ENCODE measurements at places on chromosomes 6 and 20.
A peak's percentile ranks its signal among the peaks of the same experiment; 100 is the strongest.

DNA sequence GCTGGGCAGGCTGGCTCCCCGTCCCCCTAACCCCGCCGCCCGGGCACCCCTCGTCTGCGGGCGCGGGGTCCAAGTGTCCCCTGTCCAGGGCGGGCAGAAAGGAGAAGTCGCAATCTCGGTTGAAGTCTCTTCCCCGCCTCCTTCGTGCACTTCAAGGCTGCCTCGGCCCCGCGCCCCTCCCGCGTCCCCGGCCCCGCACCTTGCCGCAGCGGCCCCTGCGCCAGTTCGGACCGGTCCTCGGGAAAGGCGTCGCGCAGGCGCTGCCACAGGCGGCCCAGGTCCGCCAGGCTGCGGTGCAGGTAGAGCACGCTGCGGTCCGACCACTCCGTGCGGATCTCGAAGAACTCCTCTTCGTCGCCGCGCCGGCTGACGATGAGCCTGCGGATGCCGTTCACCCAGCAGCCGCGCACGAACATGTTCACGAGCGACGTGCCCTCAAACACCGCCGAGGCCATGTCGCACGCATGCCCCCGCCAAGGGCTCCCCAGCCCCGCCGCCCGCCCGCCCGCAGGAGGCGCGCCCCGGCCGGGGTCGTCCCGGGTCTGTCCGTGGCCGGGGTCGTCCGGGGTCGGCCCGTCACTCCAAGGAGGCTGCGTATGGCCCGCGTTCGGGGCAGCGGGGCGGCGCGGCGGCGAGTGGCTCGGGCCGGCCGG is at the start of gene PXDC1:
PXDC1 (minus strand) TSS at position 637 of the 653 bp plus-strand sequence; CDS start at position 455, 182 bp downstream.
- no peak for DNase-seq

GRCh38 chr6:138577151-138577915 is 78.0 kb upstream of the NHSL1 start:
- DNase-seq = no peak

DNA sequence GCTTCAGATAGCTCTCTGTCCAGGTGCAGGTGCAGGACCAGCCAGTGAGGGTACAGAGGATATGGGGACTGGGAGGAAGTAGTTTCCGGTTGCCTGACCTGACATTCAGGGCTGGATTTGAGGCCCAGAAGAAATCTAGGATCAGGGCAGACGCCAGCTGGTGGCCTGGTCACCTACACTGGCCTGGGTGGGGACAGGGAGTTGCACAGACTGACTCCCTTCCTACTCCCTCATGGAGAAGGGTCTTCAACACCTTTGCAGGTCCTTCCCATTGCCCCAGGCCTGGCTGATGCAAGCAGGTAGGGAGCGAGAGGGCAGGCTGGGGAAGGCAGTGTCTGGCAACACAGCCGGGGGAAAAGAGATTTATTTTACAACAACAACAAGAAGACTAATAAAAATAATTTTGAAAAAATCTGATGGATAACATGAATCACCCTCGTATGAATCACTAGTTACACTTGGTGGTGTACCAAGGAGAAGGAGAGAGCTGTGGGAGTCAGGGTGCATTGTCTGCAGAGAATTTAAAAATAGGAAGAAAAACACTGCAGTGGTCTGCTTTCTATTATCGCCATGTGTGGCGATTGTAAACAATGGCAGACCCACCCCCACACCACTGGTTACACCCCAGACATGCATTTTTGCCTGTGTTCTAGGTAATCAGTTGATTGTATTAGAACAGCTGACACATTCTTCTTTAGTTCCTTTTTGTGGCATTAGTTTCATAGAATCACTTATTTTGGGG is 62.3 kb upstream of the SNX9 start:
- peak; percentile 95 for DNase-seq

- peak; percentile 67 for DNase-seq
Observed at GRCh38 chr6:56359201-56359899, 112.0 kb upstream of the COL21A1 start.

DNA sequence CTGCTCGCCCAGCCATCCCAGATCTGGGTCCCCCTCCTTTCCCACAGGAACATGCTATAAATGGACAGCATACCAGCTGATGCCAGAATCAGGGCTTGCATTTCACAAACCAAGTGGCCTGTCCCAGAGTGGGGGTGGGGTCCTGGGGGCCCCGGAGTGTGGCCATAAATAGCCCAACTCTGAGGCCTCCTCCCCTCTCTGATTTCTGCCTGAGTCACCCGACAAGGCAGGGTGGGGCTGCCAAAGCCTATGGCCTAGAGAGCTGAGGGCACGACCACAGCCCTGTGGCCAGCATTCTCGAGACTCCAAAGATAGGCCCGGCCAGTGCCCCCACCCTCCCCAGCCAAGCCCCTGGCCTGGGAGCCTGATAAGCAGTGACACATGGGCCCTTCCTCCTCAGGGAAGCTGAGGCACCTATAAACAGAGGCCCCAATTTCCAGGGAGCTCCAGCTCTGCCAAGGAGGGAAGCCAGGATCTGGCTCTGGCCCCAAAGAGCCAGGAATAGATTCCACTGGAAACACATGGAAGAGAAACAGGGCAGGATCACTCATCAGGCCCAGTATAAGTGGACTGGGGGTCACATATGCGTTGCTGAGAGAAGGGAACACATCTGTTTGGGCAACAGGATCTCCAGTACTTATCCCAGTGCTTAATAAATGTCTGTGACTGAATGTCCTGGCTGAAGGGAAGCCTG is 20.3 kb downstream of the SNTA1 start:
- DNase-seq = peak; percentile 92

GRCh38 chr6:19983374-19983773 is 146.2 kb downstream of the ID4 start:
- no peak for DNase-seq

- DNase-seq = peak; percentile 96
Observed at GRCh38 chr20:10671221-10671918, 2.4 kb downstream of the JAG1 start.

DNA sequence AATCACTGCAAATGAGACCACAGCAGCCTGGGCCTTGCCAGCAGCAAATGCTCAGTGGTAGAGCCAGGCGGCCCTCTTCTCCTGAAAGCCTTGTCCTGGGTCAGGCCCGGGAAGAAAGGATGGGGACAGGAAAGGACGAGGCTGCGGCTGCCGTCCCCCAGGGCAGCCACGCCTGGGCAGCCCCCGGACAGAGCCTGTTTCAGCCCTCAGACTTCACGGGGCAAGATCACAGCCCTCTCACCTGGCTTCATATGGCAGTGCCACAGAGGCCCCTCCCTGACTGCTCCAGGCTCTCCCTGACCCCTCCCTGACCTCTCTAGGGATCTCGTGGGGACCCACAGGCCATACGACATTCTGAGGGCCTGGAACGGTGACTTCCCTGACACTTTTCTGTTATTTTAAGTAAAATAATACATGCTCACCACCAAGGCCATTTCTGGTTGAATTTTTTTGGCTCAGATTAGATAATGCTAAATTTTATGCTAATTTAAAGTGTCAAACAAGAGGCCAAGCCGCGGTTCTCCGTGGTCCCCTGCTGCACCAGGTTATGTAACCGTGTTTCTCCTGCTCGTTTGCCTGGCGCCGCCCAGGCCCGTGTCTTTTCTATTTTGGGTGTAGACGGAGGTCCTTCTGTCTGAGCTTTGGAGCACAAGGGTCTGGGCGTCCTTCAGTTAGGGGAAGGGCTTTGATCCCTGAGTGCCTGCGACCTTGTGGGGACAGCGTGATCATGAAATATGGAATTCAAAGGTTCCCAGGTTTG is 59.9 kb upstream of the BHLHE23 start:
- DNase-seq = no peak

DNA sequence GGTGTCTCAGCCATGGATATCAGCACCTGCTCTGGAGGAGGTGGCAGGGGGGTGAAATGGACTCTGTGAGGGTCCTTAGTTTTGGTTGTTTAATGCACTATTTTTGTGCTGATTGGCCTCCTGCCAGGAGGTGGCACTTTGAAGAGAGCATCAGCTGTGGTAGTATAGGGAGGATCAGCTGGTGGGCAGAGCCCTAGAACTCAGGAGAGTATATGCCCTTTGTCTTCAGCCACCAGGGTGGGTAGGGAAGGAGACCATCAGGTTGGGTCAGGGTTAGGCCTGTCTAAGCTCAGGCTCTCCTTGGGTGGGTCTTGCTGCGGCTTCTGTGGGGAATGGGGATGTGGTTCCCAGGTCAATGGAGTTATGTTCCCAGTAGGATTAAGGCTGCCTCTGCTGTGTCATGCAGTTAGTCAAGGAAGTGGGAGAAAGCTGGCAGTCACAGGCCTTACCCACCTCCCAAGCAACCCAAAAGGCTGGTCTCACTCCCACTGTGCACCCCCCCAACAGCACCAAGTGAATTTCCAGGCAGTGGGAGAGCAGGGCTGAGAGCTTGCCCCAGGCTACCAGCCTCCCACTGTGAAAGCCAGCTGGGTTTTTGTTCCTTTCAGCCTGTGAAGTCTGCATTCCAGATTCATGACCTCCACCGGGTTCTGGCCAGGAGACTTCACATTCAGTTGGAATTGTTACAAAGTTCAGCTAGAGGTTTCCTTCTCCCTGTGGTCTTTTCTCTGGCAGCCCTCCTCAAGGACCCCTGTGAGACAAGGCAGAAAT is 5.7 kb upstream of the OSTM1 start:
- peak; percentile 71 for DNase-seq

- no peak for DNase-seq
Observed at GRCh38 chr6:39841291-39841690, 49.1 kb downstream of the DAAM2 start.

DNA sequence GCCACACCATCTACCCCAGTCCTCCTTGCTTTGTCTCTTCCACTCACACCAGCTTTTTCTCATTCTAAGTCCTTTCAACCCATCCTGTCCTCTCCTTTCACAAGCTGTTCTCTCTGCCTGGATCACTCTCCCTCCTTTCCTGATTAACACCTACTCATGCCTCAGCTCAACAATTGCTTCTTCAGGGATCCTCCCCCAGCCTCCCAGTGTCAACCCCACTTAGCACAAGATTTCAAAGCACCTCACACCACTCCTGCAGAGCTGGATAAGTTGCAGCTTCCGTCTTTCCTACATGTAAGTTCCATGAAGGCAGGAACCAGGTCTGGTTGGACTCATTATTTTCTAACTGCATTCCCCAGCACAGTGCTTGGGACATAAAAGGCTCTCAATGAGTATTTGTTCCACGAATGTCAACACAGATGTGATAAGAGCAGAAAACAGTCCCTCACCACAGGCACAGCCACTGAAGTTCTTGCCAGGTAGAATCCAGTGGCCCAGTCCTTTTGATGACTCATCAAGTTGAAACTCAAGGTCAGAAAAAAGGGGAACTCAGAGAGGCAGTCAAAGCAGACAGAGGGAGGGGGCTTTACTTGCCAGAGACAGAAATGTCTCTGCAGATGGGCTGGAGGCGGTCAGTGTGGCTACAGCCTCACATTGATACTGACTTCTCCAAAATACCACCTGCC is 193.4 kb upstream of the PRDM1 start:
- no peak for DNase-seq

DNA sequence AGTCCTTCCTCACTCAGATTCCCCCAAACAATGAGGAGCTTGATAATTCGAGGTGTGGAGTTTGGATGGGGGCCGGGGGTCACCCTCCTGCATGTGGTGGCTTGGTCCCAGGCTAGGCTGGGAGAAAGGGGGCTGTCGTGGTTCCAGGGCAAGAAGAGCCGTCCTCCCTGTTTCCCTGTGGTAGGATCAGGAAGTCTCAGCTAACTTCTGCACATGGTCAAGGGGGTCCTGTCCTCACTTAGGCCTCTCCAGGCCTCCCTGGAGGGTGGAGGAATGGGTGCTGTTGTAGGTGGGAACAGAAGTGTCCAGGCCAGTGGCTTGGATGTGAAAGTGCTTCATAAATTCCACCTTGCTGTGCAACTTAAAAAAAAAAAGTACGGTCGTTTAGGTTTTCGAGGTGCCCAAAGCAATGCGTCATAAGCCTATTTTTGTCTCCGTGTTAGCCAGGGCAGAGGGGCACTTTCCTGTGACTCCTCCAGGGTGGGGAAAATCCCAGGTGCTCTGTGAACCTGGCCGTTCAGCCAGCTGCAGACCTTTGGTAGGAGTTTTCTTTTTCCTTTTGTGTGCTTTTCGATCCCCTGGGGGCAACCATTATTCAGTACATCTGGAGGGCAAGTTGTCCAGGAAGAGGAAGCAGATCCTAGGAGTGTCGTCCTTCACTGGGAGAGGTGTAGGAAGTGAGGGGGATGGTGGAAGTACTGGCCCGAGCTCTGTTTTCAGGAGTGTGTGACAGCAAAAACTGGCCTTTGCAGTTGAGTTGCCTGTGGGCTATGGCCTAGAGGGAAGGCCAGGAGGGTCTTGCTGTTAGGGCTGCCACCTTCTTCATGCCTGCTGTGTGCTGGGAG is 9.6 kb downstream of the IGF2R start:
- no peak for DNase-seq

DNA sequence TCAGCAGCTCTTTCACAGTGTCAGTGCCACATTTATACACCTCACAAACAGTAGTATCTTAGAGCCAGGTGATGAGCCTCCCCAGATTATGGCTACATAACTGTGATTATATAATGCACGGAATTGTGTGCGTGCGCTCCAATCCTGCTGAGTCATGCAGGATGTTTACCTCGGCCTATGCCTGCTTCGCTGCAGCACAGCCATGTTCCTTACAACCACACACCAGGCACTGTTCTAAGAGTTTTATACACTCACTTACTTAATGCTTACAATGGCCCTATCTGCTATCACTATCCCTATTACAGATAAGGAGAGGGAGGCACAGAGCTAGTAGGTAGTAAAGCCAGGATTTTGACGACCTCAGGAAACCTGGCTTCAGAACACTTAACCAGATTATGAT is 7.3 kb downstream of the ZKSCAN3 start:
- DNase-seq = no peak

DNA sequence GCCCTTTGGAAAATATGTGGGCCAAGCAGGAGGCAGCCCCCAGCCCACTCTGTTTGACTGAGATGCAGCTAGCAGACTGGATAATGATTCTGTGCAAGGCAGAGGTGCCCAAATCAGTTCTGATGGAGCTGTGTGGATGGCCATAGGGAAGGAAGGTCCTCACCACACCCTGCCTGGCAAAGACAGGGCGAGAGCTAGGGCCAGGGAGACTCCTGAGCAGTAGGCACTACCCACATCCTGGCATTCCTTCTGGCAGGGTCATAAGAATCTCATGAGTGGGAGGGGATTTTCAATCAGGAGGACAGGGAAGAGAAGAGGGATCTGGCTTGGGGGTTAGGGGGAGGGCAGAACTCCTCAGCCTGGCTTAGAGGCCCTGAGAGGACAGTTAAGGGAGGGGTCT is 18.6 kb upstream of the TREM2 start:
- DNase-seq = no peak

- DNase-seq = no peak
Observed at GRCh38 chr6:11366183-11366933, 133.9 kb upstream of the NEDD9 start.

GRCh38 chr20:17295151-17295726 is 68.4 kb downstream of the PCSK2 start:
- DNase-seq = no peak

GRCh38 chr6:130922922-130923321 is 95.7 kb downstream of the SMLR1 start:
- DNase-seq = no peak

- peak; percentile 40 for DNase-seq
Observed at GRCh38 chr6:90537723-90538258, 49.1 kb downstream of the MAP3K7 start.

DNA sequence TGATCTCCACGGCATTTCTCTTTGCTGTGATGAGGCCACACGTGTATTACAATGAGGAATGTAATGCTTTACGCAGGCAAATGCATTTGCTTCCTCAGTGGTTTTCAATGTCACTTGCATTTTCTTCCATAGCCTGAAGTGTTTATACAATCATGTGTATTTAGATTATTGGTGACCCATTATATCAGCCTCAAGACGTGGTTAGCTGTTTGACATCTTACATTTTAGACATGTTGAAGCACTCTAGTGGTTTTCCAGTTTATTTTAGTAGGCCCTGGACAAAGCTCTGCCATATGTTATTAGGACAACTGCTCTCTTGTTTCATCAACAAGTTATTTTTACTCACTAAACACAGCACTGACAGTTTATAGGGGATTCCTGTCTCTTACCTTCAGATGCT is 200.4 kb downstream of the UTRN start:
- no peak for DNase-seq
